ENCODE measurements at places on chromosomes 5 and 9.

- no peak for DNase-seq
These were observed 40.7 kb downstream of the TIMD4 start for GRCh38 chr5:156922207-156922792.

GRCh38 chr5:100828071-100828897 lies 74.8 kb downstream of the ST8SIA4 start:
- DNase-seq: no peak

DNA sequence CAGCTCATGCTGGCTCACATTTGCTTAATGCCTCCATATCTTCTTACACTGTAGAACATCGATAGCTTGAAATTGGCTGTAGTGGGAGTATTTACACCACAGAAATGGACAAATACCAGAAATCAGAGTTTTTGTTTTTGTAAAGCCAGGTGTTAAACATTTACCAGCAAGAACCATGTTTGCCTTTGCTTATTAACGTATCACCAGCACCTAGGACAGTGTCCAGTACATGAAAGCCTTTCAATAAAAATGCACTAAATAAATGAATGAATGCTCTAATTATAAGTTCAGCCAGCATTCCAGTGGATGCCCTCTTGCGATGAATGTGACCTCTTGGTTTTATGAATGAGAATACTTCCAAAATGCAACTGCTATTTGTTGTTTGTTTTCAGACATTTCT lies 140.4 kb upstream of the VLDLR start:
- DNase-seq: no peak

DNA sequence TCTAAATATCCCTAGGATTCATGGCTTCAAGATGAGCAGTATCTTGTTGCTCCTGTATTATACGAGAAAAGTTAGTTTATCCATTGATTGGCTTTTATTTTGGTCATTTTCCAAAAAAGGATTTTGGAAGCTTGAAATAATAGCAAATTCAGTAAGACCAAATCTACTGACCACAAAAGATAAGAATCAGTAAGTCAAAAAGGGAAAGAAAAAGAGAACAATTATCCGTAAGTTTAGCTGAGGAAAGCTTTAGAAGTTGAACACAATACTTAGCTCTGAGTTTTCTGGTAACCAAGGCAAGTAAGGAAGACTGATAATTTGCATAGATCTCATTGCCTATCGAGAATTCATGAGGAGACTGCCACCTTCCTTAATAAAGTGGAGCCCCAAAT lies 9.1 kb downstream of the TGFBR1 start:
- no peak for DNase-seq

- no peak for DNase-seq
These were observed 1172.5 kb downstream of the CDH12 start for GRCh38 chr5:21680641-21681040.

DNA sequence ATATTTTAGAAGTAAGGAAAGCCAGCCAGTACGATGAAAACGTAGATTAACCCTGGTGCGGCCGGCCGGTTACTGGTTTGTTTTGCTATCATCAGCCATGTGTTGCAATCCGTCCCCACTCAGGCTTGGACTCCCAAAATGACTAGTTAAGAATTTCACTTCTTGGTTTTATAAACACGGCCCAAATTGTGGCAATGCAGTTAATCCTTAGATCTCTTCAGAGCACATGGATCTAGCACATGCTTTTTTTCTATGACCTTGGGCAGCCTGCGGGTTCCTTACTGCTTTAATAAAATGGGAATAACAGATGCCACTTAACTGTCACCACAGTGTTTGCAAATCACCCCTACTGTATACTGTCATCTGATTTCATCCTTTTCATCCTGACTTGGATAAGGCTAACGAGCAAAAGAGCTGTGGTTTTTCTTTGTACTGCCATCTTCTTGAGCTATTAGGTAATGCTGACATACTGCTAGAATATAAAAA lies 1.5 kb downstream of the NDFIP1 start:
- DNase-seq: peak; percentile 14

DNA sequence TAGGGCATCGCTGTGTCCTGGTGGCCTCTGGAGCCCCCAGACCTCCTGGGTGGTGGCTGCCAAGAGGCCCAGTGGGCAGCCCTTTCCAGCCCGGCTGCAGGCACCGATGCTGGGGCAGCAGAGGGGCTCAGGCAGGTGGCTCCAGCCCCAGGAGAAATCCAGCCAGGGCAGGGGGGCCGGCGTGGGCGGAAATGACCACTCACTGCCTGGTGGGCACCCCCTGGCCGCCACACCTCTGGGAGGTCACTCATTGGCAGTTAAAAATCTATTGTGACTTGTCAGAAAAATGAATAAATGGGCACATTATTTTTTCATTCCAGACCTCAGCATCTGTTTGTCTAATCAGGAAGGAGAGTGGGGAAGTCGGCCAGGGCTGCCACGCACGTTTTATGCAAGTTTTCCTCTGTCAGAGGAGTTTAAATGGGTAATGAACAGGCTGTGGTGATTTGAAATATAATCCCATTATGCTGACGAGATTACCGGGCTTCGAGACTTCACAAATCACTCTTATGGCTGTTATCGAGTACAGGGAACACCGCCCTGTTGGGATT lies 171.9 kb downstream of the GAPVD1 start:
- no peak for DNase-seq

GRCh38 chr5:57172466-57173318 lies 1.2 kb upstream of the GPBP1 start:
- DNase-seq: no peak

DNA sequence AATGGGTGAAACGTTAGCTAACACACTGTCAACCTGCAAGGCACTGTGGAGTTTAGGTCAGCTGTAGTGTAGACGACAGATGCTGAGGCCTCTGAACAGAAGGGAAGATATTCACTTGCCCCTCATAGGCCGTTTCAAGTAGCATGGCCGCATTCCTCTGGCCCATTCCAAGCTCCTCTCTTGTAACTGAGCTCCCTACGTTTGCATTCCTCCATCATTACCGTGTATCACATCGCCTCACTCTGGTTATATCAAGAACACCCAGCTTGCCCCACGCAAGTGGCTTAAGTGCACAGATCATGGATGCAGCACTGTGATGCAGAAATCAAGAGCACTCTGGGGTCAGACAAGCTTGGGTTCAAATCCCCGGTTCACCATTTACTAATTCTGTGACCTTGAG lies 43.3 kb downstream of the PRELID2 start:
- no peak for DNase-seq

Data from NCI-H2227 treated with DMSO at 0.1 percent for 48 hours (cell line).